ENCODE measurements at places on chromosomes 1 and 21.
A peak's percentile ranks its signal among the peaks of the same experiment; 100 is the strongest.

DNA sequence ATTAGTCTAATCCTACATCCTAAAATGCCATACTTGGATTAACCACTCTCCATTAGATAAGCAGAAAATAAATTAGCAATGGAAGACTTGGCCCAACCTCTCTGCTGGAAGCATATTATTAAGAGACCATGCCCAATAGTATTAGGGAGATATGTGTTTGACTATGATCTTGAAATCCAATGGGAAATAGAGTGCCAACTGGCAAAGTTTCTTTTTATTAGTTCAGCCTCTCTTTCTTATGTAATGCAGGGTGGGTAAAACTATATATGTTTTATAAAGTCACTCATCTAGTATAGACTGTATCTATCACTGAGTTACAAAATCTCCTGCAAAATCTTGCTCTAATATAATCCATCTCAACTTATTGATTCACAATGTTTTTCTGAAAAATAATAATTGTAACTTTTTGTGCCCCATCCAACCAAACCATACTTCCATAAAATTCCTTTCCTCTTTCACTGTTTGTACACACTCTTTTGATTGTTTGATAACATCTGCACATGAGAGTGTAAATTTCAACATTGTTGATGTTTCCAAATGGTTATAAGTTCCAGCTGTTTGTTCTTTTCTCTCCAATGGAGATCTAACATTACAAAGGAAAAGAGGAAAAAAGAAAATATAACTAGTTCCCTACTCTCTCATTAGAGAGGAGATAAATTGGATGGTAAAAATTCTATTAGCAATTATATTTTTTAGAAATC, 408.1 kb upstream of the ADGRL2 start:
- DNase-seq, result no peak

GRCh38 chr1:11880181-11880575, 21.4 kb upstream of the NPPB start:
- no peak for DNase-seq

DNA sequence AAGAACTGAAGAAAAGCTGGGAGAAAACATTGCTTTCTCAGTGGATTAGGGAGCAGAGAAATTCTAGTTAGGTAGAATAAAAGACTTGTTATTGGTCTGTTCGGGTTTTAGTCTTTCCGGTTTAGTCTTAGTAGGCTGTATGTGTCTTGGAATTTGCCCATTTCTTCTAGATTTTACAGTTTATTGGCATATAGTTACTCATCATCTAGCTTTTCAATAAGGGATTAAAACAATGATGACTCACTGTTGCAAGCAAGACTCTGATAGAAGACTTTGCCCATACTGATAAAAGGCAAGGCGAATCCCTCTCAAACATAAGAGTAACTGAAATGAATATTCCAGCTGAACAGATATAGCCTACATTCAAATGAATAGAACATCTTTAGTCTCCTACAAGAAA, 62.3 kb downstream of the GPR137B start:
- no peak for DNase-seq

DNA sequence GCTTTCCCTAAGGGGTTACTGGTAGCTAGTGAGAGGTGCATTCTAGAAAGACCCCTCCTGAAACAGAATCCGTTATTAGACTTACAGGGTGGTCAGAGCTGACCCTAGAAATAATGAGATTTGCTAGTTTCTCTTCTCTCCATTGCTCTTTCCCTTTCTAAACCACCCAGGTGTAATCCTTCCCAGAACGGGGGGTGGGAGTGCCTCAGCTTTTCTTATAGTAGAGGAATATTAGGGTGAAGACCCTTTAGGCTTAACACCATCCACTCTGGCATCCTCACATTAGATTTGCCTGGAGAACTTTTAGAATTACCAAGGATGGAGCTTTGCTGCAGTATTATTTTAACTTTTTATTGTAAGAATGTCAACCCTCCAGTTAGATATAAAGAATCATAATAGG, 49.4 kb downstream of the CAPN9 start:
- DNase-seq, result no peak

- DNase-seq, result no peak
Observed at GRCh38 chr1:74652711-74653139, 20.9 kb downstream of the ERICH3 start.

- no peak for DNase-seq
Observed at GRCh38 chr1:110083866-110084226, 13.4 kb upstream of the ALX3 start.

DNA sequence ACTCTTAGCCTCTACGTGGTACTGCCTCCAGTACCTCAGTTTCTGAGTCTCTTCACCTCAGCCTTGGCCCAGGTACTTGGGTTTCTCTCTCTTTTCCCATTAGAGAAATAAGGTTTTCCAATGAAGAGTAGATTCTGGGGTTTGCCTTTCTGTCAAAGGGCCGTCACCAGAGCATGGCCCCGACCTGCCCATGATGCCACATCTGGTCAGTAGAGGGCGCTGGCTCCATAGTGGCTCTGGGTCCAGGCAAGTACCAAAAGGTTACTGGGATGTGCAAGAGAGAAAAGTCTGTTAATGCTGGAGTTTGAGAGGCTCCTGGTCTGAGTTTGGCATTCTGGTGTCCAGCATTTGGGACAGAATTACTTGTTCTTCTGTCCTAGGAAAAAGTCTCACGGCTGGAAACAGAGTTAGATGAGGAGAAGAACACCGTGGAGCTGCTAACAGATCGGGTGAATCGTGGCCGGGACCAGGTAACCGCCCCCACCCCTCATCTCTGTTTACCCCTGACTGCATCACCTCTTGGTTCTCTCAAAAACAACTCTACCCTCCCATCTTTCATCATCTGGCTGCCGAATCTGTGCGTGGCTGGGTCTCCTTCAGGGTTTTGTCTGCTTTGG, 5.3 kb upstream of the TUFT1 start:
- peak; percentile 85 for DNase-seq

DNA sequence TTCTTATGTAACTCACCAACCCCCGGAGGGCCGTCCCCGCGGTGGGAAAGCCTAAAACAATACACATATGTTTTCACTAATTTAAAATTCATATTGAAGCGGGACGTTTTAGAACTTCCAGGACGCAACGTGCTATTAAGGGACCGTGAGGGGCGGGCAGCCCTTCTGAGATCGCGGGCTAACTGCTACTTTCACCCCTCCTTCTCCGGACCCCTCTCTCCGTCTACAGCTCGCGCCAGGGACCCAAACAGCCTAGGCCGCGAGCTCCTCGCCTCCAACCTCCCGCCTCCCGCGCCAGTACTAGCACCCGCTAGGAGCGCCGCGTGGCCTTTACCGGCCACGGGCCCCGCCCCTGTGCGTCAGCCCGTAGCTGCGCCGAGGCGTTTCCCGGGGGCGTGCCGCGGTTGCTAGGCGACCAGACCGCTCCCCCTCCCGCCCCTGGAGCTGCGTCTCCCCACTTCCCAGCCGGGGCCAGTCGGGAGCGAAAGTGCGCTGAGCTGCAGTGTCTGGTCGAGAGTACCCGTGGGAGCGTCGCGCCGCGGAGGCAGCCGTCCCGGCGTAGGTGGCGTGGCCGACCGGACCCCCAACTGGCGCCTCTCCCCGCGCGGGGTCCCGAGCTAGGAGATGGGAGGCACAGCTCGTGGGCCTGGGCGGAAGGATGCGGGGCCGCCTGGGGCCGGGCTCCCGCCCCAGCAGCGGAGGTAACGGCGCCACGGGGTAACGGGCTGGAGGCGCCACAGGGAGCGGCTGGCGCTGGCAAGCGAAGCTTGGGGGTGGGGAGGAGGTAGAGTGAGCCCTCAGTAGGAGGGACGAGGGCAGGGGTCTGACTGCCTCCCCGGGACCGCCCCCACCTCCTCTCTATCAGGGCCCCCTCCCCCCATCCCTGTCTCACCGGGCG, at the start of gene DYRK3:
Gene DYRK3 (plus strand): TSS at position 457 of the 898 bp plus-strand sequence. CDS start 168 bp downstream, at position 625.
- DNase-seq, result peak; percentile 93

DNA sequence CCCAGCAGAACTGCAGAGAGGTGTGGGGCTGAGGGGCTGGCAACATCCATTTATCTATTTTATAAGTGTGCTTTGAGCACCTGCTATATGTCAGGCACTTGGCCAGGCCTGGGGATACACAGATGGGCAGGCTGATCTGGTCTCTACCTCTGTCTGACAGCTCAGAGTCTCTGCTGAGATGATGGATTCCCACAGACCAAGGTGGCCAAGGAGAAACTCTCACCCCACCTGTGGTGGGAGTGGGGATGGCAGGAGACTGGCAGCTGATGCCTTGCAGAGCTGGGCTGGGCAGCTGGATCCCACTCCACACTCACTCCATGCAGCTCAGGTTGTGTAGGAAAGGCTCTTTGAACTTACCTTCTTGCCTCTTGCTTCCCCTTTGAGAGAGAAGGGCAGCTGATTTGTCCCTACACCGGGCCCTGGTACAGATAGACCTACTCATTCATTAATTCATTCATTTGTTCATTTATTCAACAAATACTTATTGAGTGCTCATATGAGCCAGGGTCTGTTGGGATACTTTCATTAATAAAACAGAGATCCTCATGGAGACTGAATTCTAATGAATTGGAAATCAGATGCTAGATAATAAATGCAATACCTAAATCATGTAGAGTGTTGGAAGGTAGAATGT, 9.0 kb downstream of the ADORA1 start:
- DNase-seq, result no peak

GRCh38 chr1:91693557-91693956, 192.4 kb downstream of the TGFBR3 start:
- DNase-seq, result no peak

DNA sequence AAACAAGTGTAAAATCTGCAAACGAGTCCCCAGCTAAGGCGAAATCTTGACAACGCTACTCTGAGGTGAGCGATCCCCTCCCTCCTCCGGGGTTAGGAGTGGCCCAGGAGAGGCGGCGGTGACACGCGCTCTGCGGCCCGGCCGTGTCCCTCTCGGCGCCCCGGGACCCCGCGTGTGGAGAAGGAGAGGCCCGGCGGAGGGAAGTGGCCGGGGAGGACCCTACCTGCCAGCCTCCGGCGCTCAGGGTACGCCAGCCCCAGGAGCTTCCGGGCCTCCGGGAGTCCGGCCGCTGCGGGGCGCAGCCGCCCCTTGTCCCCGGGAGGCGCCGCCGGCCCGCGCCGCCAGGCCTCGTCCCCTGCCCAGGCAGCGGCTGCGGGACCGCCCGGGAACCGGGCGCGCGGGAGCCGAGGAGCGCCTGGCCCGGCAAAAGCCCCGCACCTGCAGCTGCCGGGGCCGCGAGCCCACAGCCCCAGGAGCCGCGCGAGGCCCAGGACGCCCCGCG, 543 bp downstream of the ABCB10 start:
- peak; percentile 48 for DNase-seq

- peak; percentile 14 for DNase-seq
Observed at GRCh38 chr1:205456868-205457745, 1.3 kb upstream of the BLACAT1 start.

Measured in CD4-positive, alpha-beta T cell treated with Interleukin-17A for 4 hours (primary cell).